ENCODE measurements at places on chromosomes 11 and 22.

DNA sequence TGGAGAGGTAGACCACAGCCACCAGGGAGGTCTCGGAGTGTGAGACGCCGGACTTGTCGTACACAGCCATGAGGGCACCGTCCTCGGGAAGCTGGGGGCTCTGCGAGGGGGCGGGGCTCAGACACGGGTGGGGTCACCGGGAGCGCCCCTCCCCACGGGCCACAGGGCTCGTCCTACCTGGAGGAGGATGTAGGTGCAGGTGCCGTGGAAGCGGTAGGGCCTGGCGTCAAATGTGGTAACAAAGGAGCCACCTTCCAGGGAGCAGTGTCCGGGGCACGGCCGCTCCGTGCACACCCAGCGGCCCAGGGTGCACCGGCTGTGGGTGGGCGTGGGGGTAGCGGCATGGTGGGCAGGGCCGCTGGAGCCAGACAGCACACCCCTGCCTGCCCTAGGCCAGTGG, 7.5 kb downstream of the MUC6 start:
- no peak for DNase-seq

DNA sequence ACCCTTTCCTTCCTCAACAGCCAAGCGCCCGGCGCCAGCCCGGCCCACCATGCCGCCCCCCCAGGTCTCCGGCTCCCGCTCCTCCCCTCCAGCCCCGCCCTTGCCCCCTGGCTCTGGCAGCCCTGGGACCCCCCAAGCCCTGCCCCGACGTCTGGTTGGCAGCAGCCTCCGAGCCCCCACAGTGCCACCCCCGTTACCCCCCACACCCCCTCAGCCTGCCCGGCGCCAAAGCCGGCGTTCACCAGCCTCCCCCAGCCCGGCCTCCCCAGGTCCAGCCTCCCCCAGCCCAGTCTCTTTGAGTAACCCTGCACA, 3.3 kb upstream of the PDXP start:
- no peak for DNase-seq

- DNase-seq = no peak
These were observed 34.4 kb upstream of the SUSD2 start for GRCh38 chr22:24146791-24147353.

- no peak for DNase-seq
These were observed 33.1 kb downstream of the CEP295 start for GRCh38 chr11:93694557-93694956.

GRCh38 chr11:111540937-111541253, 375 bp downstream of the LAYN start:
- DNase-seq = no peak
